Skeletal muscle tissue (tissue), 5 donors: ENCODE measurements at places on chromosomes 6 and 20. TPM values are rescaled to one million over a fixed set of nuclear protein-coding genes. Genes with fewer than 3 reads are reported as not detected.

Gene PKHD1
- total RNA-seq, result 38.6 TPM

Gene BPIFB1
- not detected for total RNA-seq

Gene TAF11
- 27.1 TPM for total RNA-seq

Gene SPAG4
- 1.0 TPM for total RNA-seq

Gene CALHM4
- total RNA-seq, result not detected
